ENCODE measurements at places on chromosomes 6 and 20.

- no peak for DNase-seq
Observed at GRCh38 chr6:79240509-79240908, 6.0 kb upstream of the HMGN3 start.

DNA sequence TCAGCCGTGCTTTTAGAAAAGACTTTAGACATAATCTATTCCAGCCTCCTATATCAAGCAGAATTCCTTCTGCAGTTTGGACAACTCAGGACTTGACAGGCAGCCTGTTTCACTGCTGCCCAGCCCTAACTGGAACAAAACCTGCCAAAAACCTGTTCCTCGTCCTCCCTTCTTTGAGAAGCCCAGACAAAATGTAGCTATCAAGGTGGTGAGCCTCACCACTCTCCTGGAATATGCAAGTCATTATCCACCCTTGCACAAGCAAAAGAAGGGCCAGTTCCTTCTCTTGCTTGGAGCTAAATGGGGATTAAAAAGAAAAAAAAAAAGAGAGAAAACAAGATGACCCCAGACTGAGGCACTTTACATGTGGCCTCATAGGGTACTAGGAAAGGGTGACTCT, 64.2 kb downstream of the TFAP2A start:
- DNase-seq = no peak

DNA sequence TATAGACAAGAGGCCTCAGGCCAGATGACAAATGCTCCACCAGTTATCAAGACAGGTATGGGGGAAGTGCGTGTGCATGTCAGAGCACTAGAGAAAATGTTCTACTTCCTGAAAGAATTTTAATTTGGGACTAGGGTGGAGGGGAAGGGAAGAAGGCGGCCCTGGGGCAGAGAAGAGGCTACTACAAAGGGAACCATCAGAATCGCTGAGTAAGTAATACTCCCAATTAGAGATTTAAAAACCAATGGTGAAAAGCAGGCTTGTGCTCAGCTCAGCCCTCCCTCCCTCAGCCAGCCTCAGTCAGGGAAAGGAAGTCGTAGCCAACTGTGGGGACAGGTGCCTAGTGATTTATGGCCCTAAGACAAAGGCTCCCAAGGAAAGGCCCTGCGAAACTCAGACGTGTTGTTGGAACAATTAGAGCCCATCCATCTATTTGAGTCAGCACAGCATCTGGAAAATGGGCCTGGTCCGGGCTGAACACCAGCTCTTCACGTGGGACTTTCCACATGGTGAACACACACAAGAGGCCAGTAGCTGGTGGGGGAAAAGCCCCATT, 15.0 kb upstream of the MAFB start:
- DNase-seq = no peak

DNA sequence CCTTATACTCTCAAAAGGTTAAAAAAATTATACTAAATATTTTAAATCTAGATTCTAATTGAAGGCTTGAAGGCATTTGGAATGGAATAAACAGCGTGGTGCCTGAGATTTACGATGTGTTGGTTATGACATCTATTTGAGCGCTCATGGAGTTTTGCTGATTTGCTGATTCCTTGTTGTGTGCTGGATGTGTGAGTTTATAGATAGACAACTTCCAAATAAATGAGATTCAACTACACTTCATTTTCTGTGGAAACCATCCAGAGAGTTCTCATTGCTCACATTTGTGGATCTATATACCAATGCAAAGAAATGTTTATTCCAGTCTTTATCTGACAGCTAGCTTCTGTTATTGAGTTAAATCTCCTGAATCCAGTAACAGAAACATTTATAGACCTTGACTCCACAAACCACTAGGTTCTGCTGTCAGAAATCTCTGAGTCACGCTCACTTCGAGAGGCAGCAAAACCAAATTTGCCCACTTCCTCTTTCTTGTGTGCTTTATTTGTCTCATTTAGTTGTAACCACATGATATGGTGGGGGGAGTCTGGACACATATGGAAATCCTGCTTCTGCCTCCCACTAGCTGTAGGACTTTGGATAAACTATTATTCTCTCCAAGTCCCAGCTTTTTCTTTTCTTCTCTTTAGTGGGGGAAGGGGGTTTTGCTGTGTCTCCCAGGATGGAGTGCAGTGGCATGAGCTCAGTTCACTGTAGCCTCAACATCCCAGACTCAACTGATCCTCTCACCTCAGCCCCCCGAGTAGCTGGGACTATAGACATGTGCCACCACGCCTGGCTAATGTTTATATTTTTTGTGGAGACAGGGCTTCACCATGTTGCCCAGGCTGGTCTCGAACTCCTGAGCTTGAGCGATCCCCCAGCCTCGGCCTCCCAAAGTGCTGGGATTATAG, 54.5 kb downstream of the IPCEF1 start:
- no peak for DNase-seq

DNA sequence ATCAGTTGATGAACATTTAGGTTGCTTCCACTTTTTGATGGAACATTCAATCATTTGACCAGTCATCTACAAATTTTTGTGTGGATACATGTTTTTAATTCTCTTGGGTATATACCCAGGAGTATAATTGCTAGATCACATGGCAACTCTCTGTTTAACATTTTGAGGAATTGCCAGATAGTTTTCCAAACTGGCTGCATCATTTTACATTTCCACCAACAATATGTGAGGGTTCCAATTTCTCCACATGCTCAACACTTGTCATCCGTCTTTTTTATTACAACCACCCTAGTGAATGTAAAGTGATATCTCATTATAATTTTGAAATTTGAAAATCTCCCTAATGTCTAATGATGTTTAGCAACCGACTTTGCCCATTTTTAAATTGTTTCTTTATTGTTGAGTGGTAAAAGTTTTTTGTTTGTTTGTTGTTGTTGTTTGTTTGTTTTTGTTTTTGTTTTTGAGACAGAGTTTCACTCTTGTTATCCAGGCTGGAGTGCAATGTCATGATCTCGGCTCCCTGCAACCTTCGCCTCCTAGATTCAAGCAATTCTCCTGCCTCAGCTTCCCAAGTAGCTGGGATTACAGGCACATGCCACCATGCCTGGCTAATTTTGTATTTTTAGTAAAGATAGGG, 53.7 kb upstream of the PDYN start:
- no peak for DNase-seq

- DNase-seq = no peak
Observed at GRCh38 chr6:161198176-161198575, 75.7 kb downstream of the AGPAT4 start.

- no peak for DNase-seq
Observed at GRCh38 chr20:43404878-43405277, 52.8 kb upstream of the SRSF6 start.

GRCh38 chr20:32167552-32167951, 40.0 kb downstream of the PLAGL2 start:
- no peak for DNase-seq

- no peak for DNase-seq
Observed at GRCh38 chr6:140669321-140669720, 1294.9 kb upstream of the CITED2 start.

DNA sequence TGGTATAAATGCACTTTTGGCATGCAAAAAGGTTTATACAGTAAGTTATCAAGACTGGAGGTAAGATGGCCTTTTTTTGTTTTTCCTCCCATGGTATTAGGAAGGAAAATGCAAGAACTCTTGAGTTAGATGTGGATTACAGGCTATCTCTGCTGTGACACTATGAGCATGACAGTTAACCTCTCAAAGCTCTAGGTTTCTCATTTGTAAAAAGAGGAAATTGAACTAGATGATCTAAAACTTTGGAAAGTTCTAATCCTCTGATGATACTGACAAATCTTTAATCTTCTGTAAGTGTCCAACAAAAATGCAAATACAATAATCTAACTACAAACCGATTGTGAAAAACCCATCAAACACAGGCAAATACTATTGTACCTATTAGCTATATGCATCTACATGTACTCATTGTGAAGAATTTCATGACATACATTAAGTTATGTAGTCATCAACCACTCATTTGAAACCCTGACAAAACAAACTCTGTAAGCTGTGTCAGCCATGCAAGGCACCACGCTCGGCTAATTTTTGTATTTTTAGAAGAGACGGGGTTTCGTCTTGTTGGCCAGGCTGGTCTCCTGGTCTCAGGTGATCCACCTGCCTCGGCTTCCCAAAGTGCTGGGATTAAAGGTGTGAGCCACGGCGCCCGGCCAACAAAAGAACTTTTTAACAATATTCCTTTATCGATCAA, 4.2 kb downstream of the CDK19 start:
- no peak for DNase-seq

DNA sequence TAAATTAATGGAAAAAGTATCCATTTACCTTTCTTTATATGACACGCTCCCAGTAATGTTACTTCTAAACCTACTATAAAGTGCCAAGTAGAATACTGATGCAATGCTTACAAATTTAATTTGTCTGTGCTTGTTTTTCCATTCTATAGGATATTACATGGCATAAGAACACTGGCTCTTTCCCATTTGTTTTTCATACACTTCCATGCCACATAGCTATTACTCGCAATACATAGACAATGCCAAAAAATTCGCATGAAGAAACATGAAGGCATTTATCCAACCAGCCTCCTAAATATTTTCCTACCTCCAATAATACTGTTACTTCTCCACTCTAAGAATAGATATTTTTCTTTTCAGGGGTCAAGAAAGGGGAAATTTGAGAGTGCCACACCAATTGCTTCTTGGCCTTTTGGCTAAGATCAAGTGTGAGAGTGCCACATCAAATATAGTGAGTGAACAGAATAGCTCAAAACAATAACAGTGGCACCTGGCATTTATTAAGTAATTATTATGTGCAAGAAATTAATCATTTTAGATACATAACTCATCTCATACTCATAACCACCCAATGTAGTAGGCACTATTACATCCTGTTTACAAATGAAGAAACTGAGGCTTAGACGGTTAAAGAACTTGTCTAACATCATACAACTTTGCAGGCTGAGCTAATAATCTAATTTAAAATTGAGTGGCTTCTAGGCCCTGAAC, 845 bp upstream of the DST start:
- DNase-seq = no peak

DNA sequence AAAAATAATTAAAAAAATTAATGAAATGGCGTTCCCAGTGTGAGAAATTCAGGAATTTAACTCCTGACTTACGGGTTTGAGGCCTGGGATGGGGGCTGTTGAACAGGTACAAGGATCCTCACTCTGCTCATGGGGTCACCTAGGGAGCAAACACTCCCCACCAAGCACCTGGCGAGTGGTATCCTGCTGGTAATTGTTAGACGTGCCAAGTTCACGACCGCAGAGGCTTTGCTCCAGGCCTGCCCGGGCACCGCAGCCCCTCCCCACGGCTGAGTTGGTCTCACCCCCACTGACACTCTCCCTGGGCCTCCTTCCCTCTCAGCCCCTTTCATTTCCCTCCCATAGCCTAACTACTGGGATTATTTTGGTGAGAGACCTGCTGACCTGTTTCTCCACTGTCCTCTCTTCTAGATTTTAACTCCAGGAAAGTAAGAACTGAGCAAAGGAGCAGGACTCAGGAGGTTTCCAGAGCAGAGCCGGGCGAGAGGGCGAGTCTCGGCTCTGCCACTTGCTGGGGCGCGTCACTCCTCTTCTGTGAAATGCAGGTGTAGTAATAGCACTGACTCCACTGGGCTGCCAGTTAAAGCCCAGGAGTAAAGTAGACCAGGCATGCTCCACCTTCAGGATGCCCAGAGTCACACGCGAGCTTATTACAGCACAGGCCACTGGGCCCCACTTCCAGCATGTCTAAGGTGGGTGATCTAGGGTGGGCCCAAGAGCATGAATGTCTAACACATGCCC, 22.8 kb downstream of the BMP7 start:
- DNase-seq = no peak

GRCh38 chr20:55417836-55418235, 587.5 kb downstream of the CBLN4 start:
- DNase-seq = no peak

GRCh38 chr6:133106934-133107333, 134.2 kb upstream of the EYA4 start:
- DNase-seq = no peak

- DNase-seq = no peak
Observed at GRCh38 chr20:5793916-5794315, 43.7 kb downstream of the SHLD1 start.

DNA sequence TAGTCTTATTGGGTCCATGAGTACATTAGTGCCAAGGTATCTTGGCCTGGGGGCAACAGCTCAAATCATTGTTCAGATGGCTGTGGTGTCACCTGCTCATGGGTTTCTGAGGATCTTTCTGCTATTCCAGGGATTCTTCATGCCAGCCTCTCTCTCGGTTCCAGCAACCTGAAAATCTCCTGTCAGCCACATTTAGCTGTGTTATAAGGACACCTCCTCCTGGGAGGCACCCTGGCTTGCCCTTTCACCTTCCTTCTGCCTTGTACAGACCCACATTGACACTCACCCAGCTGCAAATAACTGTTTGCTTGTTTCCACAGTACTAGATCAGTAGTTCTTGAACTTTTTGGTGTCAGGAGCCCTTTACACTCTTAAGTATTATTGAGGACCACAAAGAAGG, 159.9 kb downstream of the GRM4 start:
- DNase-seq = no peak
